Hepatocyte (in vitro differentiated cells): ENCODE measurements at places on chromosomes 2 and 18. TPM values are rescaled to one million over a fixed set of nuclear protein-coding genes. Genes with fewer than 3 reads are reported as not detected.
A peak's percentile ranks its signal among the peaks of the same experiment; 100 is the strongest.

DNA sequence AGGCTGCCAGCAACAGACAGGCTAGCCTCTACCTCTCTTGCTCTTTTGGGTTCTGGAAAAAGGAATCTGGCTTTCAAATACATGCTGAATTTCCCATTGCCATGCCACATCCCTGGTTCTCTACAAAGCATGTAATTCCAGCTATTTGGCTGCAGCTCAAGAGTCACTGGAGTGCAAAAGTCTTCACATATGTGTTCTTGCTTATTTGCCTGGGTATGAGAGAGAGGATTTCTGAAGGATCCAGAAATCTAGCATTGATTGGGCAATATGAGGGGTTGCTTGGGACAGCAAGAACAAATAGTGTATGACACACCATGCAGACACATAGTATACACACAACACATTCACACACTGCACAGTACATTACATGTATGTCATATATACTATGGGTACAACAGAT, 30.7 kb upstream of the LGALSL start:
- peaks cover 9% of the 10 kb centered on the region for H3K4me1 ChIP-seq
- DNase-seq, result no peak
- H3K27me3 ChIP-seq, result no peaks in the 10 kb centered on the region
- no peaks in the 10 kb centered on the region for H3K36me3 ChIP-seq
- no peak overlapping the region for H3K4me3 ChIP-seq
- no peak overlapping the region for H3K27ac ChIP-seq

DNA sequence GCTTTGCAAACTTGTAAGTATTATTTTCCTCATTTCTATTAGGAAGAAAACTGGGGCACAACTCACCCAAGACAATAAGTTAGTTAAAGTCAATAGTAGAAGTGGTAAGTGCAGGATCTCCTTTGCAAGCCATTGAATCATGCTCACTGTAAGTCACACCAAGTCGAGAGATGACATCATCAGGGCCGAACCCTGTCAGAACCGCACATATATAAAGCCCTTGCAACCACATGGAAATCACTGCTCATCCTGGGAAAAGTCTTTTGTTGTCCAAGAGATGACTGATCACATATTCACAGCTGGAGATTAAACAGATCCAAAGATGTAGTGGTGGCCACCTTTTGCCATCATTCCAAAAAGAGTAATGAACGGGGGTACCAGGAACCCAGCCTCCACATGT, 484.8 kb upstream of the ID2 start:
- no peak overlapping the region for H3K27ac ChIP-seq
- DNase-seq, result no peak
- no peaks in the 10 kb centered on the region for H3K27me3 ChIP-seq
- H3K4me1 ChIP-seq, result peaks cover 17% of the 10 kb centered on the region
- H3K36me3 ChIP-seq, result no peaks in the 10 kb centered on the region

- no peaks in the 10 kb centered on the region for H3K36me3 ChIP-seq
- no peaks in the 10 kb centered on the region for H3K27me3 ChIP-seq
- DNase-seq, result no peak
- H3K4me3 ChIP-seq, result no peak overlapping the region
- H3K27ac ChIP-seq, result peak overlapping the region; percentile 72
These were observed 100.2 kb downstream of the ANKRD44 start for GRCh38 chr2:197210430-197210829.

The LGALSL gene
- total RNA-seq, result 28.1 and 30.7 TPM in 2 replicates

The AKAIN1 gene
- not detected in 2 replicates for total RNA-seq

The WDFY1 gene
- total RNA-seq, result 66.6 and 68.3 TPM in 2 replicates

The IL18RAP gene
- 0.40 and 0.80 TPM in 2 replicates for total RNA-seq

The CCDC121 gene
- total RNA-seq, result 2.7 and 4.4 TPM in 2 replicates

The OTX1 gene
- total RNA-seq, result 0.07 TPM in 1 of 2 replicates, not detected in the other

The RETREG2 gene
- total RNA-seq, result 89.1 and 93.3 TPM in 2 replicates
